Fibroblast of lung (primary cell): ENCODE measurements at places on chromosomes 7 and 10. TPM values are rescaled to one million over a fixed set of nuclear protein-coding genes. Genes with fewer than 3 reads are reported as not detected.

The ZNF394 gene
- 20.1 and 22.1 TPM in 2 replicates for total RNA-seq

The TRIM74 gene
- total RNA-seq: not detected in 2 replicates

The DNAJC12 gene
- total RNA-seq: 1.8 and 3.9 TPM in 2 replicates

The DENND11 gene
- total RNA-seq: 6.1 and 6.9 TPM in 2 replicates

The FANK1 gene
- total RNA-seq: 0.83 and 2.6 TPM in 2 replicates

The CCDC172 gene
- total RNA-seq: not detected in 2 replicates

The GRM8 gene
- total RNA-seq: not detected in 2 replicates

The TEX36 gene
- not detected in 2 replicates for total RNA-seq

The ZNF511 gene
- 23.6 and 27.7 TPM in 2 replicates for total RNA-seq

The PLPP4 gene
- total RNA-seq: 0.26 and 1.2 TPM in 2 replicates

The SPDYE5 gene
- total RNA-seq: not detected in 2 replicates

The ACHE gene
- under 0.01 and 0.26 TPM in 2 replicates for total RNA-seq

The ACTL6B gene
- total RNA-seq: not detected in 2 replicates

The LRIT1 gene
- total RNA-seq: not detected in 2 replicates

The POLL gene
- 12.3 and 15.7 TPM in 2 replicates for total RNA-seq

The ASB10 gene
- not detected in 2 replicates for total RNA-seq

The ELAPOR2 gene
- 5.6 and 5.9 TPM in 2 replicates for total RNA-seq

The NCF1 gene
- under 0.01 TPM in 1 of 2 replicates, not detected in the other for total RNA-seq

The TMEM196 gene
- not detected in 2 replicates for total RNA-seq

The TMEM236 gene
- under 0.01 and 0.17 TPM in 2 replicates for total RNA-seq

The SLC39A12 gene
- not detected in 2 replicates for total RNA-seq

The ITGA8 gene
- total RNA-seq: 0.99 and 1.3 TPM in 2 replicates

The HBP1 gene
- total RNA-seq: 122 and 127 TPM in 2 replicates

The TPST1 gene
- 151 and 189 TPM in 2 replicates for total RNA-seq

The FAM25A gene
- not detected in 2 replicates for total RNA-seq

The PRF1 gene
- total RNA-seq: not detected in 2 replicates

The BTBD16 gene
- not detected in 2 replicates for total RNA-seq

The OR2A12 gene
- total RNA-seq: not detected in 2 replicates

The NUP205 gene
- total RNA-seq: 31.3 and 36.7 TPM in 2 replicates

The MSS51 gene
- 0.77 and 1.5 TPM in 2 replicates for total RNA-seq

The HDAC9 gene
- total RNA-seq: 3.6 and 7.9 TPM in 2 replicates

The STOX1 gene
- under 0.01 TPM in 2 replicates for total RNA-seq

The ASB4 gene
- not detected in 2 replicates for total RNA-seq

The ENO4 gene
- under 0.01 and 0.66 TPM in 2 replicates for total RNA-seq

The HOXA11 gene
- not detected in 2 replicates for total RNA-seq

The VWDE gene
- under 0.01 and 0.17 TPM in 2 replicates for total RNA-seq

The TMEM176A gene
- 14.2 and 61.1 TPM in 2 replicates for total RNA-seq

The GPNMB gene
- total RNA-seq: 177 and 182 TPM in 2 replicates

The MCU gene
- total RNA-seq: 20.0 and 40.5 TPM in 2 replicates

The AMPH gene
- total RNA-seq: 1.5 and 3.6 TPM in 2 replicates

The MUC12 gene
- total RNA-seq: 0.50 and 0.51 TPM in 2 replicates

The ELOVL3 gene
- 0.26 and 0.66 TPM in 2 replicates for total RNA-seq
